ENCODE measurements at places on chromosomes 7 and 10.
A peak's percentile ranks its signal among the peaks of the same experiment; 100 is the strongest.

GRCh38 chr10:113425541-113425951 is 127.3 kb upstream of the HABP2 start:
- no peak for DNase-seq

DNA sequence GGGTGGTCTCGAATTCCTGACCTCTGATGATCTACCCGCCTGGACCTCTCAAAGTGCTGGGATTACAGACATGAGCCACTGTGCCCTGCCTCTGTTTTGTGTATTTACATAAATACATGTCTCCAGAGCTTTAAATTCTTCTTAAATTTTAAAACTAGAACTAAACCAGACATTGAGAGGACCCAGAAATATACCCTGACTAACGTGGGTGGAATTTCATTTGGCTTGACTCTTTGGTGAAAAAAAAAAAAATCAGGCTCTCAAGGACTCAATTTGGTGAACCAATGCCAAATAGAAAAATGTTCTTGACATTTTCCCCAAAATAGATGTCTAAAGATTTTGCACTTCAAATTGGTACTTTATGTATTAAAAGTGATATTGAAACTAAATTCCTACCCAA is 16.6 kb upstream of the FAS start:
- DNase-seq: no peak

GRCh38 chr10:77500754-77501151 is 136.9 kb downstream of the KCNMA1 start:
- no peak for DNase-seq

GRCh38 chr10:67086327-67087134 is 160.7 kb downstream of the LRRTM3 start:
- no peak for DNase-seq

DNA sequence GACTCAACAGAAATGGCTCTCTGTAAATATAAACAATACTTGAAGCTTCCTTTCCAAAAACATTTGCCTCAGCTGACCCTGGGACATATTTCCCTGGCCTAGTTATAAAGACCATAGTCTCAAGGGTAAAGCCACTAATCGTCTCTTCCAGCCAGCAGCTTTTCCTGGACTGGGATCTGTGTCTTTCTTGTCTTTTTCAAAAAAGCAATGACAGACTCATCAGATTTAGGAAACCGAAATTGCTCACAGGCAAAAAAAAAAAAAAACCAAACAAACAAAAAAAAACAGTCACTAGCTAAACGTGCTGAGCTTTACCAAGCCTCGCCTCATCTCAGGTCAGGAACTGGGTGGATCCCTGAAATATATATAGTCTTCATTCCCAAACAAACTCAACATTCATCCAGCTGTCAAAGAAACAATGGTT is 23.5 kb downstream of the STN1 start:
- DNase-seq: no peak

DNA sequence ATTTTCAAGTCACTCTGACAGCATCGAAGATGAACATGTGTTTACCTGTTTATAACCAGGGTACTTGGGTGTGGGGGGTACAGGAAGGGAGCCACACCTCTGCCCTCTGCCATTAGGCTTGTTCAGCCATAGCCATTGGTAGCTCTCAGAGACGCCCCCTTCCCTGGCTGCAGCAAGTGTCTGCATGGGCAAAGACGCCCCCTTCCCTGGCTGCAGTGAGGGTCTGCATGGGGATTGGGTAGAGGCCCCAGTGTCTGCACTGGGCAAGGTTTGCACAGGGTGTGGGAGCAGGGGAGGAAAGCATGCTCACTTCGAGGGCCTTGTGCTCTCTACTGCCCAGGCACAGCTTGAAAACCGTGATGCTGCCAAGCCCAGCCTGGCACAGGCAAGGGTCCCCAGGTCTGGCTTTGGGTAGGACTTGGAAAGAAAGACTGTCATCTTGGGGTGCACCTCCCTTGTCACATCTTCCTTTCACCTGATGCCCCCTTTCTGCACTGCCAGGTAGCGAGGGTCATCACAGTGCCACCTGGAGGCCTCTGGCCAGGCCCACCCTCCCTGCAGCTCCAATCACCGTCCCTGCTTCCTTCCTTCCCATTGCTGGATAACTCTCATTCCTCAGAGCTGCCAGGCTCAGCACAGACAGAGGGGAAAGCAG is 3.7 kb downstream of the TMEM225B start:
- no peak for DNase-seq

DNA sequence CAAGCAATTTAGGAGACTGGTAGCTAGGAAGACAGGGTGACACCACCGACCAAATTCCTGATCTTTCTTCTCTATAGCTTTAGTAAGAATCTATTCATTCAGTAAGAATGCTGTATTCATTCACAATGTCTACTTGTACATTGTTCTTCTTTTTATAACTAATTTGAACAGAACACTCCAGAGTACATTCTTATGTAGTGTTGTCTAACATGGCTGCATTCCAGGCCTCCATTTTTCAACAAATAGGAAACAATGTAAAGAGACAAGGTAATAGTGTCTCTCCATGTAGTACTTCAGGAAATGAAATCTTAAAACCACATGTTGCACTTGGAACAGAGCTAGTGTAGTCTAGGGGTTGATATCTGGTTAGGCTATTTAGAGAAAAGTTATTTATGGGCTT is 1.8 kb downstream of the VCL start:
- DNase-seq: no peak

GRCh38 chr7:145339319-145339718 is 503.5 kb upstream of the TPK1 start:
- DNase-seq: no peak

DNA sequence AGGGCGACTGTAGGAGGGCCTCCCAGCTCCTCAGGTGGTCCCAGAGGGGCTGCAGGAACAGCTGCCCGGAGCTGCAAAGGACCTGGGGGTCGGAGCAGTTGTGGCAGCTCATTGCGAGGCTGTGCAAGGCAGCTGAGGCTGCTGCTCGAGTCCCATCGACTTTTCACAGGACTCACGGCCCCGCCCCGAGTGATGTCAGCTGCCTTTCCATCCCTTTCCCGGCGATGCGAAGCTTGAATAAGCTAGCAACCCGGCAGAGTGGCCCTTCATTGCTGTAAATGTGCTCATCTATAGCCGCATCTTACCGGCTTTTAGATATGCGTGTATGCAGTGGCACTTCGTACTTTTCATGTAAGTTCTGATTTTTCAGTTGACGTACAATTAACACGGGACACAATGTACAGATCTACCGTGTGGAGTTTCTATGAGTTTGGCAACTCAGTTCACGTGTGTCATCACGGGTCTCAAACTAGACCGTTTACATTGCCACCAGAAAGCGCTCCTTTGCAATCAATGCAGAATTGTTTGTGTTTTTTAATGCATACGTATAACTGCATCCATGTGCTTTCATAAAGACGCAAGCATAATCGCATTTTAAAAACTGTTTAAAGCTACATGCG is at the start of gene CH25H:
TSS of gene CH25H (minus strand) at position 137 of the 620 bp plus-strand sequence. CDS start at position 112, 25 bp downstream.
- DNase-seq: peak; percentile 50

DNA sequence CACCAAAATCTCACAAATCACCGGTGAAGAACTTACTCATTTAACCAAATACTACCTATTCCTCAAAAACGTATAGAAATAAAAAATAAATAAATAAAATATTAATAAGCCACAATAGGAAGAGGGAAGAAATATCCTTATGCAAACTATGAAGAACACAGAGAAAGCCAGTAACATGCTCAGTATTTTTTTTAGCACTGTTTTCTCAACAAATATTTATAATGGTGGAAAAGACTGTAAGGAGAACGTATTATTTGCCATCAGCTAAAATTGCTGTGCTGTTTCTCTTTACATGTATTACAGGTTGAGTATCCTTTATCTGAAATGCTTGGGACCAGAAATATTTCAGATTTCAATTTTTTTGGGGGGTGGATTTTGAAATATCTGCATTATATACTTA is 21.0 kb downstream of the KIAA1217 start:
- no peak for DNase-seq

- no peak for DNase-seq
Measured at GRCh38 chr10:73444457-73444856, 11.1 kb upstream of the MSS51 start.

GRCh38 chr10:103595933-103596726 is 102.6 kb downstream of the NEURL1 start:
- DNase-seq: no peak

DNA sequence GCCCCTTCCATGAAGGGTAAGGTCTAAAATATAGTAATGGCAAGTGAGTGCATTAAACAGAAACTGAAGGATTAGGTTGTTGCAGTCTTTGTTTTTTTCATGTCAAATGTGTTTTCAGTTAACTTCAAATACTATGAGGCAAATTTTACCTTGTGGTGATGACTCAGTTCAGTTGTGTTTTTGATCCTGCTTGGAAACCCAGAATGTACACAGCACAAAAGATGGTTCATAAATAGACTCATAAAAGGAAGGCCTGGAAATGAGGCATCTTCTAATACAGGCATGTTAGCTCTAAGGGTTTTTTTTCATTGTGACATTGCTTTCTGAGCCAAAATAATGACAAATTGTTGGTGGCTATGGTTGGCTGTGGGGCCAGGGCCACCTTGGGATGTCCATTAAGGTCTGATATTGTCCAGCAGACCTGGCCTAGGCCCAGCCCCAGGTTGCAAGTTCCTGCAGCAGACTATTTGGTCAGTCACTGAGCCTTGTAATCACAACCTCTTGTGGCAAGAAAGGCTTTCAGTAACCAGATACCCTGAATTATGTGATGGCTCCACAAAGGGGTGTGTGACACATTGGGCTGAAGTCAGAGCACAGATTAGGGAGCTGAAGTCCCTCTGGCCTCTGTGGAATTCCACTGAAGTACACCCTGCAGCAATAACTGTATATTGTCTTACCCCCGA is 69.0 kb upstream of the SAMD8 start:
- DNase-seq: no peak

GRCh38 chr10:129614341-129614740 is 147.3 kb downstream of the MGMT start:
- DNase-seq: no peak

- no peak for DNase-seq
Measured at GRCh38 chr10:103580011-103580410, 86.5 kb downstream of the NEURL1 start.

DNA sequence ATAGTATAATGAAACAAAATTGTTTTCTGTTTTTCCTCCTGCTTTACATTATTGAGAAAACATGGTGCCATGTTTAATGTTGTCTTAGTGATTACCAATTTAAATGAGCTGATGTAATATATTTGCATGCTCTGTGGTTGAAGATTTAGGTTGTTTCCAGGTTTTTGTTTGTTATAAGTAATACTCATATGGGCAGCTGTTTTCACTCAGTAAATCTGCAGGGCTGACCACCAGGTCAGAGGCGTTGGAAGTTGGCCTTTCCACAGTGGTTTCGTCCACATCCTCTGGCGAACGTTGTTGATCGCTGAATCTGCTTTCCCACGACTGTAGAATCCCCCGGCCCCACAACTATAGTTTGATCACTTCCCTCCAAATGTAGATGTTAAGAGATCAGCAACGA is 21.6 kb upstream of the PURB start:
- no peak for DNase-seq

DNA sequence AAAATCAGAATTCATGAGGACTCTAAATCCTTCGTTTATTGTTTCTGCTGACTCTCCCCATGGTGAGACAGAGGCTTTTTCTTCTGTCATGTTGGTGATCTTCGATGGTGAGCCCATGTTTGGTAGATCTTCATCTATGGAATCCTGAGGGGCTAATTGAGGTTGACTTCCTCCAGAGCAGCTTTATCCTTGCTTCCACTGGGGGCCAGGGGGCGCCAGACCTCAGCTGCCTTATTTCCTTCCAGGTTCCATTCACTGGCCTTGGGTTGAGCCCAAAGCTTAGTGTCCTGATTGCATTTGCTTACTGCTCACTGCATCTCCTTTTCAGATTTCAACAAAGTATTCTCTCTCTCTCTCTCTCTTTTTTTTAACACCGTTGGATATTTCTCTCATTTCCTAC is 80.7 kb downstream of the GCC1 start:
- peak; percentile 2 for DNase-seq

DNA sequence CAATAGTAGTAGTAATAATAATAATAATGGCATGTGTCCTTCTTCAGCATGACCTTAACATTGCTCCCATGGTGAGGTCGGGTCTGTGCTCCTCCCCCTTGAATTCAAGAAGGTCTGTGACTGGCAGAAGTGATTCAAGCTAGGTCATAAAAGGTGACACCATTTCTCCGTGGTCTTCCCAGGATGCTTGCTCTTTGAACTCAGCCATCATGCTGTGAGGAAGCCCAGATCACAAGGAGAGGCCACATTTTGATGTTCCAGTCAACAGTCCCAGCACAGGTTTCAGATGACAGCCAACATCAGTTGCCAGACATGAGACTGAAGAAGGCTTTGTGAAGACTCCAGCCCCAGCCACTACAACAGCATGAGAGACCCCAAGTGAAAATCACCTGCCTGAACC is 83.9 kb downstream of the SEPTIN14 start:
- no peak for DNase-seq

- no peak for DNase-seq
Measured at GRCh38 chr10:32960022-32960421, 2.0 kb upstream of the ITGB1 start.

DNA sequence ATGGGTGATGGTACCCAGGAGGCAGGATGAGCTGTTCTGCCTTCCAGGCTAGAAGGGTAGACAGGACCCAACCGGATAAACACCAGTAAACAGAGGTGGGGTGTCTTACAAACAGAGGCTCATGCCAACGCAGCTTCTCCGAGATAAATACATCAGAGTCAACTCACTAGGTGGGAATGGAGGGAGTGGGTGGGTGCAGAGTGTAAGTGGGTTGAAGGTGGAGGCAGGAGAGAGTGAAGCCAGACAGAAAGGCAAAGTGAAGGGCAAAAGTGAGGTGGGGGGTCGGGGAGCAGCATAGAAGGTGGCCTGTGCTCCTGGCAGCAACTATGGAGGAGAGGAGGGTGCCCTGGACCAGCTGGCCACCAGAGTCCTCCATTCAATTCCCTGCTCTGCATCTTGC is 40.4 kb upstream of the COL13A1 start:
- no peak for DNase-seq

- DNase-seq: no peak
Measured at GRCh38 chr7:158836692-158837091, 7.4 kb upstream of the ESYT2 start.

DNA sequence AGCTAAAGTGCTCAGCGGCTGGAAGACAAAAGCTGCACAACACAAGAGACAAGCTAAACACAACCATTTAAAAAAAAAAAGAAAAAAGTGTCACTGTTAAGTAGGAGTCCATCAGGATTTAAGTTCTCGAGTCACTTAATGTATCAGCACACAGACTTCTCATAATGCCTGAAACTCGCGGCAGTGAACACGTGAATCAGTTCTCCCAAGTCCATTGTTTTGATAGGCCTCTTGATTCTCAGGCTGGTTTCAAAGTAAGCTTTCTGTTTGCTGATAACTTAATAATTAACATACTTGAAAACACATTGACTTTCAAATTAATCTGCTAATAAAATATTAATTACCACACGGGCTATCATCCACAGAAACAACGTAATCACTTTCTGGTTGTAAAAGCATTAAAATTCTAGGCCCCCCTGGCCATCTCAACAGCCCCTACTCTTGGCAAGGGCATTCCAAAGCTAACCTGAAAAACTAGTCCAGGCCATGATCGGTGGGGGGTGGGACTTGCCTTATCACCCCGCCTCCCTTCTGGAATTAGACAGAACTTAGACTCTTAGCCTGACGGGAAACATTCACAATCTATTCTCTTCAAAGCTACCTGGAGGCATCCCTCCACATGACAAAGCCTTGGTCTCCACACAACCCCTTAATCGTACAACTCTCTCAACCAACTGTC is 129.0 kb downstream of the DIP2C start:
- no peak for DNase-seq

GRCh38 chr7:34107276-34107675 is 201.9 kb downstream of the BMPER start:
- DNase-seq: no peak

- DNase-seq: peak; percentile 67
Measured at GRCh38 chr10:5684971-5685763, 529 bp downstream of the TASOR2 start.

Measured in stimulated activated CD4-positive, alpha-beta T cell treated with anti-CD3 and anti-CD28 coated beads, Interleukin-4, amount 100 ng/mL, for 4 hours (primary cell).